ENCODE measurements at places on chromosomes 13 and 19.

GRCh38 chr13:24254146-24254841, 55.1 kb upstream of the C1QTNF9 start:
- no peak for DNase-seq

- DNase-seq = no peak
These were observed 353.6 kb upstream of the GPC6 start for GRCh38 chr13:92873029-92873428.

DNA sequence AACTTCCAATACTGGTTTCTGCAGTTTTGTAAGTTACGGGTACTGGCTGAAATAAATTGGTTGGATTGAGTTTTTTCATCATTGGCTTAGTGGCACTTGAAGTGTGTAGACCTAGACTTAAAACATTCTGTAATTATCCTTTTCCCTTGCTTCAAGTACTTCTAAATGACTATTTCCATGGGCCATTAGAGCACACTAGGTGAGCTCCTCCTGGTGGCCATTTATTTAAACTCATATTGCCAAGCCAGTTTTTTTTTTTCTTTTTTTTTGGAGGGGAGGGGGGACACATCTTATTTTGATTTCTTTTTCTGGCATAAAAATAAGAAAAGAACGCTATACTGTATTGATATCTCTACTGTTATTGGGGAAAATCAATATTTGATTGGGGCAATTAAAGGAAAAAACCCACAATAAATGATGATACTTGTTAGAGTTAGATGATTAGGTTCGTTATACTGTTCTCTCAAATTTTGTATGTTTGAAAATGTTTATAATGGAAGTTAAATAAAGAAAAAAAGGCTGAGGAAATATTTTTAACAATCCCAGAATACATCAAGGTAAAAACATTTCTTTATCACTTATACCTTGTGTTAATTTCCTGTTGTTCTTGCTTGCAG, 82.9 kb downstream of the PDS5B start:
- DNase-seq = peak; percentile 2

DNA sequence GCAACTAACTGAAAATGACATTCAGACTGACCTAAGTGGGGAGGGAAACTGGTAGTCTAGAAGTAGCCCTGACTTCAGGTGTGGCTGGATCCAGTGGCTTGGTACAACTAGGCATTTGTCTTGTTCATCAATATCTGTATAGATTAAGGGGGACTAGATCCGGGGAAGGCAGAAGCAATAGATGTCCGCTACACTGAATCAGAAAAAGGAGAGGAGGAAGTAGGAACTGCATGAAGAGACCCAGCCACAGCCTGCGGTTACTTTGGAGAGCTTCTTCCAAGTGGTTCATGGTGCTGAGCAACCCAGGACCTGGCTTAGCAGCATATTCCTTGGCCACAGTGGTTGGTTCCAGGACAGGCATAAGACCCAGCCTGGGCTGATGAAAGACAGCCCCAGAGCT, 9.9 kb upstream of the PRODH2 start:
- DNase-seq = no peak

DNA sequence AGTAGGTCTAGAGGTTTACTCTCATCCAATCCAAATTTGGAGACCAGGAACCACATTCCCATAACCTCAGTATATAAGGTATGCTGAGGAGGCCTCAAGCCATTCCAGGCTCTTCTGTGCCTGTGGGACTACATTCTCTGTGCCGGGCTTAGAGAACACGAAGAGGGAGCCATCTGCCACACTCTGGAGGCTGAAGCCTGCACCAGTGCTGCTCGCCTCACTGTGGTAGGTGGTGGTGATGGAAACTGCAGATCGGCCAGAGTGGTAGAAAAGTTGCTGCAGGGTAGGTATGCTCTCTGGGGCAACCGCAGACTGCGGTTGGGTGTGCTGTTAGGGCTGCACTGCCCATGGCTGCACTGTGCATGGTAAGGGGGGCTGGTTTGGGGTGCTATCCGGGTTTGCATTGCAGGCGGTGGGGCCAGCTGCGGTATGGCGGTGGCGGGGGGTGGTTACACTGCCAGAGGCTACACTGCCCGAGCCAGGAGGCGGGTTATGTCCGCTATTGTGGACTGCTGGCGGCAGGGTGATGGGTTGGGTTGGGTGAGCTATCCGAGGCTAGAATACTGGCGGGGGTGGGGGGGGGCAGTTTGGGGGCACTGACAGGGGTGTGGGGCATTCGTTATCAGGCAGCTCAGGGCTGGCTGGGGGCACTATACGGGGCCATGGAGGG, 145.0 kb downstream of the TNFRSF19 start:
- DNase-seq = no peak

GRCh38 chr13:106375085-106375484, 160.4 kb downstream of the EFNB2 start:
- no peak for DNase-seq

DNA sequence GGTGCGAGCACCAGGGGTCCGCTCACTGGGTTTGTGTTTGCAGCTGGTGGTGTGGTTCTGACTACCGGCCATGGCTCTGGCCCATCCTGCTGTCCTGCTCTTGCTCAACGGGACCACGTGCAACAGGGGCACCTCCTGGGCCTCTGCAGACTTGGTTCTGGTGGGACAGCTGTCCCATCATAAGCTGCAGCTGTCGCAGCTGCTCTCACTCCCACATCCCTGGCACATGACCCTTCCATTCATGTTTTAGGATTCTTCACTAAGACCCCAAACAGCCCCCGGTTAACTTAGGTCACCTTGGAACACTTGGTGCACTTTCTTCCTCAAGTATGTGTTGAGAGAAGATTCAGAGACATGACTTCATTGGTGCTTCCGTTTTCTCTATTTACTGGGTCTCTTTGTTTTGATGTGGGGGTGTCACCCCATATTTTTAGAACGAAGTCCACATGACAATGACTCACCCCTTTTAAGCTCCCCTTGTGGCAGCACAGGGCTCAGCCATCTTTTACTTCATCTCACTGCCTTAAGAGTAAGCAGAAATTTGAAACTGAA, 68.4 kb upstream of the ARHGEF7 start:
- no peak for DNase-seq

DNA sequence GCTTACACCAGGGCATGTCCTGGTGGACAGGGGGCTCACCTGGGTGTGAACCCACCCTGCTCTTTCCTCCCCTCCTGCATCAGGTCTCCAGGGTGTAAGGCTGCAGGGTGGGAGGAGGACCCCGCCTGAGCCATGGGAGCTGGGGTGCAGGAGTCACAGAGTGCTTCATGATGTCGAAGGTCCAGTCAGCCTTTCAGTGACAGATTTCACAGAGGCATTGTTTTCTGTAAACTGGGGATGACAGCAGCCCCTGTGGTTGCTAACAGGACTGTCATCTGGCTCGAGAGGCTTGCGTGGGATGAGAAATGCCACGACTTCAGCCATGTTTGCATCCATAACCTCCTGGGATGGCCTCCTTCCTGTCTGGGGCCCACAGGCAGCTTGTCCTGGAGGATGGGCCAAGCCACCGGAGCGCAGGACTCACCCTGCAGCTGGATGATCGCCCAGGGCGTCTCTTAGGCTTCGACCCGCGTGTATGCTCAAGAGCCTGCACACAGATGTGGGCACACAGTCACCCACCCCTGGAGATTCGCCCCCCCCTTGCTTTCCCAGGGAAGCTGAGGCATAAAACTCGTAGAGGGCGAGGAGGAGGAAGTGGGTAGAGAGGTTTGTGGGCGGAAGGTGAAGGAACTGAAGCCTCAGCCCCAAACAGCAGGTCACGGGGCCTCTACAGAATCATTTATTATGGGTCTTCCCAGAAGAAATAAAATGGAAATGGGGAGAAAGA, 4.9 kb downstream of the NANOS3 start:
- no peak for DNase-seq

GRCh38 chr13:26021516-26021915, 30.3 kb downstream of the SHISA2 start:
- DNase-seq = no peak

- DNase-seq = no peak
These were observed 3.9 kb upstream of the PRX start for GRCh38 chr19:40416918-40417642.

DNA sequence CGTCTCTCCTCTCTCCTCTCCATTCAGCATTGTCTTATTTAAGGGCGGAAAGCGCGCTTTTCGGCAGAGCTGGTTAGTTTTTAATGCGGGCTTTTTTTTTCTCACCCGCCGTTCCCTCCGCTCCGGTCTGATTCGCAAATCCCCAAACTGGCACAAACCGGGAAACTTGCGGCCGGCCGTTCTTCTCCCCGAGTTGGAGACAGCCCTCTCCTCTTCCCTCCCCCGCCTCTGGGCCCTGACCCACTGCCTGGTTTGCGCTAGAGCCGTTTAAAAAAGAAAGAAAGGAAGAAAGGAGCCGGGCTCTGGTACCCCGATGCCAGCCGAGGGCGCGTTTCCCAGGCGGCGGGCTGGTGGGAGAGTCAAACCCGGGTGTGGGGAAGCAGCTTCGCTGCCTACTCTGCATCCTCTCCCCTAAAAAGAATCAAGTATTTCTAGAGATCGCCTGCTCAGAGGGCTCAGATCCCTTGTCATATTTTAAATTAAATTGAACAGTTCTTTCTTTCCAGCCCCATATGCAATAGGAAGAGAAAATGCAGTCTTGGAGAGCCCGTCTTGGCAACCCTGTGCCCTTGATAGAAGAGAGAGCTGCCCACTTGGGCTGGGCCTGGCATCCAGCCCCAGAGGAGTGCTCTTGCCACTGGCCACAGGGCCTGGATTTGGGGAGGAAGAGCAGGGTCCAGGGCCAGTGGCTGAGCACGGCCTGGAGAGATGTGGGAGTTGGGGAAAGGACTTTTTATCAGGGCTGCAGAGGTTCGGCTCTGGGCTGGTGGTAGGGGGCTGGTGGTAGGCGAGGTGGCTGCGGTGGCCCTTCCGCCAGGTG, 19.0 kb downstream of the NFIX start:
- DNase-seq = no peak

- DNase-seq = no peak
These were observed 36.3 kb downstream of the ELF1 start for GRCh38 chr13:40982772-40983171.

DNA sequence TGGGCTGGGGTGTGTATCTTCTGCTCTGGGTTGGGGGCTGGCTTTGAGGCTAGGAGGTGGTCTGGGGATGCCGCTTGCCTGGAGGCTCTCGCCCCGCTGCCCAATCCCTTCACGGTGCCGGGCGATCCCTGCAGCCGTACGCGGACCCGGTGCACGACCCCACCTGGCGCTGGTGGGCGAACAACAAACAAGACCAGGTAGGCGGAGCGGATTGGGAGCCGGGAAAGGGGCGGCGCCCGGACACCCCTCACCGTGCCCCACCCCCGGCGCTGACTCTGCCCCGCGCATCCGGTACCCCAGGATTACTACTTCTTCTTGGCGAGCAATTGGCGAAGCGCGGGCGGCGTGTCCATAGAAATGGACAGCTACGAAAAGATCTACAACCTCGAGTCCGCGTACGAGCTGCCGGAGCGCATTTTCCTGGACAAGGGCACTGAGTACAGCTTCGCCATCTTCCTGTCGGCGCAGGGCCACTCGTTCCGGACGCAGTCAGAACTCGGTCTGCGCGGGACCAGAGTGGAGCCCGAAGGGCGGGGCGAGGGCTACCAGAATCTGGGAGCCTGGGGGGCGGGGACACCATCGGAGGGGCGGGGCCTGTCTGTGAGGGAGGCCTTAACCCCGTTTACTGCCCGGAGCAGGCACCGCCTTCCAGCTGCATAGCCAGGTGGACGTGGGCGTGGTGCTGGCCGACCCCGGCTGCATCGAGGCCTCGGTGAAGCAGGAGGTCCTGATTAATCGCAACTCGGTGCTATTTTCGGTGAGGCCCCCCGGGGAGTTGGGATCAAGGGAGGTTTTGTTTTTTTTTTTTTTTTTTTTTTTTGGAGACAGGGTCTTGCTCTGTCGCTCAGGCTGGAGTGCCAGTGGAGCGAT, 12.1 kb upstream of the PSMD8 start:
- peak; percentile 17 for DNase-seq

DNA sequence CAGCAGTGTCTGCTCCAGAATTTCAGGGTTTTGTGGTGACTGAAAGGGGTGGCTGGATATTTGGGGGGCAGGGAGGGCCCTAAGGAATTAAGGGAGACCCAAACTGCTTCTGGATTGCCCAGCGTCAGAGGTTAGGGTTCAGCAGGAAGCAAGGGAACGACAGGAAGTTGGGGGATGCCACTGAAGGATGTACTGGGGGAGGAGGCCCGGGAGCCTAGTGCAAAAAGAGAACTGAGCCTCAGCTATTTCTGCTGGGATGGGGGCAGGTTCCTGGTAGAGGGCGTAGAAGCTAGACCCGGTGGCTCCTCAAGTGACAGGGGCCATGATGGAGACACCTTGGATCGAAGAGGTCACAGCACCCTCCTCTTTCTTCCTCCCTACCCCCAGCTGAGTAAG, 1.1 kb downstream of the CYP2S1 start:
- no peak for DNase-seq

DNA sequence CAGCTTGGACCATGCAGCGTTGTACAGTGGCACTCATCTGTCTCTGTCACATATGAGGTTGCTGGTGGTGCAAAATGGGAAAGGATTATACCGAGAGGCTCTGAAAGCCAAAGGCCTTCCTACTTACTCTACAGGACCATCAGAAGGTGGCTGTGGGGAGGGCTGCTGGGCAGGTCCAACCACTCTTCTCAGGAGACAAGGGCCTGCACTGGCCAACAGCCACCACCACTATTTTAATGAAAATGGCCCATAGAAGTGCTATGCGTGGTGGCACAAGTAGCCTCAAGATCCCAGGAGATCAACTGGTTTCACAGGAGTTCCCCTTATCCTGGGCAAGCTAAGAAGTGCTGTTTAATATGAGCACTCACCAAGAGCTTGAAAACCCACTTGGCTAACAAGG, 52.3 kb downstream of the MRPL57 start:
- DNase-seq = no peak

DNA sequence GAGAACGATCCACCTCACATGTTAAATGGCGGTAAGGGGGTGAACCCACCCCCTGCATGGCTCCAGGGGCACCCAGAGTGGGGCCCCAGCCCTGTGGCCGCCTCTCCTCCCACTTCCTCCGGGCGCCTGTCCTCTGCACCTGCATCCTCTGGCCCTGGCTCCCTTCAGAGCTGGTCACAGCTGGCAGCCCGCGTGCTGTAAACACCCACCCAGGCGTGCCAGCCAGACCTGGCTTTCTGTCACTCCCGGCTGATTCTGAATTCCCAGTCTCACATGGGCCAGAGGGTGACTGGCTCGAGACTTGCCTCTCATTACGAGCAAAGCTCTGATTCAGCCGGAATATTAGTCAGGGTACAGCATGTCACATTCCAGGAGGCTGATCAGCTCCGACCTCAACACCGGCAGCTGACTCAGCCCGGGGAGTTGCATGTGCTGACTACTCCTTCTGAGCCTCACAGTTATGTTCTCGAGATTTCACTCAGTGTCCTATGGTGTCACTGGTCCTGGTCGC, 75.1 kb downstream of the GNG7 start:
- DNase-seq = no peak

All from NCI-H524 treated with DMSO at 0.1 percent for 48 hours (cell line).